ENCODE measurements at places on chromosomes 11 and 22. TPM values are rescaled to one million over a fixed set of nuclear protein-coding genes. Genes with fewer than 3 reads are reported as not detected.

DNA sequence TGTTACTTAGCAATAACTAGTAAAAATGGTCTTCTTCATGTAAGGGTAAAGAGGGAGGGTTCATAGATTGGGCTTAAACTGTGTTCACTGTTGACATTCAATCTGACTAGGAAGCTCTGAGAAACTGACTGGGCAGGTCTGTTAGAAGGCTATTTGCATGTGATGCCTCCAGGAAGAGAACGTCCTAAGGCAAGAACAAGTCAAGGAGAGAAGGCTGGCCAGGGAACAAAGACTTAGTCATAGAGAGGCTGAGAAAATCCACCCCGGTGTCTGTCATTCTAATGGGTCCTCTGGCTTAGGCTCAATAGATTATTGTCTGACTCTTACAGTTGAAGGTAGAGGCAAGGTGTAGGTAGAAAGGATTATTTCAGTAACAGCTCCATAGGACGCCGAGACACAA, 50.3 kb upstream of the CD44 start:
- H3K27me3 ChIP-seq, result no peaks in the 10 kb centered on the region
- H3K36me3 ChIP-seq, result no peaks in the 10 kb centered on the region
- H3K4me3 ChIP-seq, result no peak overlapping the region
- no peak for DNase-seq

GRCh38 chr11:110184456-110184855, 91.3 kb downstream of the ZC3H12C start:
- H3K4me3 ChIP-seq, result no peak overlapping the region
- H3K27me3 ChIP-seq, result no peaks in the 10 kb centered on the region
- no peaks in the 10 kb centered on the region for H3K36me3 ChIP-seq
- DNase-seq, result no peak
- H3K27ac ChIP-seq, result no peak overlapping the region
- H3K4me1 ChIP-seq, result no peaks in the 10 kb centered on the region

GRCh38 chr22:23675502-23676415, 15.1 kb upstream of the RGL4 start:
- H3K27ac ChIP-seq, result no peak overlapping the region
- H3K27me3 ChIP-seq, result no peaks in the 10 kb centered on the region
- H3K36me3 ChIP-seq, result no peaks in the 10 kb centered on the region
- no peak overlapping the region for H3K4me3 ChIP-seq
- no peaks in the 10 kb centered on the region for H3K4me1 ChIP-seq

- no peaks in the 10 kb centered on the region for H3K36me3 ChIP-seq
- no peaks in the 10 kb centered on the region for H3K4me1 ChIP-seq
- no peaks in the 10 kb centered on the region for H3K27me3 ChIP-seq
- H3K27ac ChIP-seq, result no peak overlapping the region
- no peak for DNase-seq
Measured at GRCh38 chr11:16262645-16262955, 93.7 kb downstream of the SOX6 start.

- H3K27me3 ChIP-seq, result no peaks in the 10 kb centered on the region
- DNase-seq, result peak; percentile 42
- H3K4me1 ChIP-seq, result peaks cover 18% of the 10 kb centered on the region
- H3K4me3 ChIP-seq, result peak overlapping the region; percentile 86
- H3K27ac ChIP-seq, result peak overlapping the region; percentile 61
Measured at GRCh38 chr11:57514538-57515331, 767 bp downstream of the SLC43A1 start.

DNA sequence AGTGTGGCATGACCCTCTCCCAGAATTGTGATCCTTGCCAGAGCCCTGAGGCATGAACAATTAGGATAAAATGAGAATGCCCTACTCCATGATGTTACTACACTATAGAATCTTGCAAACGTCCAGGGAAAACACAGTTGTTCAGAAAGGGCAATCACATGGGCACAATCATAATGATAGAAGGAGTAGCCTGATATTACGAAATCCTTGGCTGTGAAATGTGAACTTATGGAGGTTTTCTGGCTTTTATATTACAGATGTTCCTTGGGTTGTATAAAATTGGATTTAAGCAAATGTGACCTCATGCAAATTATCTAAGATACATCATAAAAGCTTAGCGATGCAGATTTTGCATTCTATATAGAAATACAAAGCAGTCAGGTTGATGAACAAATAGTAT, 29.4 kb upstream of the TPH1 start:
- no peak overlapping the region for H3K27ac ChIP-seq
- H3K4me1 ChIP-seq, result no peaks in the 10 kb centered on the region
- H3K36me3 ChIP-seq, result peaks cover 5% of the 10 kb centered on the region
- no peak for DNase-seq
- H3K27me3 ChIP-seq, result no peaks in the 10 kb centered on the region
- no peak overlapping the region for H3K4me3 ChIP-seq

APOL4 gene
- total RNA-seq, result 0.42 TPM

HTR3A gene
- total RNA-seq, result not detected

- H3K4me1 ChIP-seq, result no peaks in the 10 kb centered on the region
- H3K4me3 ChIP-seq, result no peak overlapping the region
- no peaks in the 10 kb centered on the region for H3K36me3 ChIP-seq
- no peaks in the 10 kb centered on the region for H3K27me3 ChIP-seq
- DNase-seq, result no peak
Measured at GRCh38 chr11:76701294-76702040, 30.9 kb upstream of the LRRC32 start.

DNA sequence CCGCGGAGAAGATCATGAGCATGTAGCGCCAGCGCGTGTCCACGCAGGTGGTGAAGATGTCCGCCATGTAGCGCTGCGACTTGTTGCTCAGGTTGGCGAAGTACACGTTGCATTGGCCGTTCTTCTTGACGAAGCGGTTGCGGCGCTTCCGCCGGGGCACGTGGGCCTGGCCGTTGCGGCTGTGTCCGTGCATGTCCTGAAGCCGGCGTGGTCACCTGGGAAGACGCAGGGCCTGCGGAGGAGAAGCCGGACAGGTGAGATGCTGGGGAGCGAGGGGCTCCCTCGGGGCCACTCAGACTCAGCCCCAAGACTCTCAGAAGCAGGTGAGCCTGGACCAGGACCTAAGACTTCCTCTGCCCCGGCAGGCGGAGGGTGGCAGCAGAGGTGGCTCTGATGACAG, 27.1 kb downstream of the KCNJ4 start:
- no peaks in the 10 kb centered on the region for H3K36me3 ChIP-seq
- H3K27me3 ChIP-seq, result no peaks in the 10 kb centered on the region
- no peak overlapping the region for H3K27ac ChIP-seq
- no peak for DNase-seq
- H3K4me1 ChIP-seq, result no peaks in the 10 kb centered on the region
- no peak overlapping the region for H3K4me3 ChIP-seq

IMMP1L gene
- 22.1 TPM for total RNA-seq

DNA sequence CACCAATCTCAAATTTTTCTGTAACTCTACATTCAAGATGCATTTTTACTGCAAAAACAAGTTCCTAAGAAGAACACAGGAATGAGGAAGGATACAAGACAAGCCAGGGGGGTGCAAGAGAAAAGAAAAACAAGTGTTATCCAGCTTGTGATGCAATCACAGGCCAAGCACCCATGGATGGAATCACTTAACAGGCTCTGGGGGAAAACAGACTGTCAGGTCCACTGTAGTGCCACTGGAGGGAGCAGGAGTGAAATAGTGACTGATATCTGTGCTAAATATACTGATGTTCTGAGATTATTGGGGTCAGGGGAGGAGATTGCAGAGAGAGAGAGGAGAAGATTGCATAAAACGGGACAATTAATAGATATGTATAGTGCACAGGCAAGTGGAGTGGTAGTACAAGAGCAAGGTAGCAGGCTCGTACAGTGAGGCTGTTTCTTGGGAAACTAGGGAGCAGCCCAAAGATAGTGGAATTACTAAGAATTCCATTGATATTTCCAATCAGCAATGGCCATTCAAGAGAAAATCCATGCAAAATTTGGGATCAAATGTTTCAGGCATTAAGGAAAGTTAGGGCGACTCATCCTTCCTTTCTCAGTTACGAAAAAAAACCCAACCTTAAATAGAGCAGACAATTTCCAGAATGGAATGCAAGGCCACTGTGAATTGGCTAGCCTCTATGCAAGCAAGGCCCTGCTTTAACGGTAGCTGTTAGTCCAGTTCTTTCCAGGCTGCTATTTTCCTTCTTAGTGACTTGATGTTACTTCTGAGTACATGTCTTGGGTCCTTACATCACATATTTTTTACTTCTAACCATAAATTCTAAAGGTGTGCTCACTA, 52.2 kb upstream of the CEP126 start:
- H3K27ac ChIP-seq, result no peak overlapping the region
- H3K4me3 ChIP-seq, result no peak overlapping the region
- H3K4me1 ChIP-seq, result no peaks in the 10 kb centered on the region
- no peak for DNase-seq

DNA sequence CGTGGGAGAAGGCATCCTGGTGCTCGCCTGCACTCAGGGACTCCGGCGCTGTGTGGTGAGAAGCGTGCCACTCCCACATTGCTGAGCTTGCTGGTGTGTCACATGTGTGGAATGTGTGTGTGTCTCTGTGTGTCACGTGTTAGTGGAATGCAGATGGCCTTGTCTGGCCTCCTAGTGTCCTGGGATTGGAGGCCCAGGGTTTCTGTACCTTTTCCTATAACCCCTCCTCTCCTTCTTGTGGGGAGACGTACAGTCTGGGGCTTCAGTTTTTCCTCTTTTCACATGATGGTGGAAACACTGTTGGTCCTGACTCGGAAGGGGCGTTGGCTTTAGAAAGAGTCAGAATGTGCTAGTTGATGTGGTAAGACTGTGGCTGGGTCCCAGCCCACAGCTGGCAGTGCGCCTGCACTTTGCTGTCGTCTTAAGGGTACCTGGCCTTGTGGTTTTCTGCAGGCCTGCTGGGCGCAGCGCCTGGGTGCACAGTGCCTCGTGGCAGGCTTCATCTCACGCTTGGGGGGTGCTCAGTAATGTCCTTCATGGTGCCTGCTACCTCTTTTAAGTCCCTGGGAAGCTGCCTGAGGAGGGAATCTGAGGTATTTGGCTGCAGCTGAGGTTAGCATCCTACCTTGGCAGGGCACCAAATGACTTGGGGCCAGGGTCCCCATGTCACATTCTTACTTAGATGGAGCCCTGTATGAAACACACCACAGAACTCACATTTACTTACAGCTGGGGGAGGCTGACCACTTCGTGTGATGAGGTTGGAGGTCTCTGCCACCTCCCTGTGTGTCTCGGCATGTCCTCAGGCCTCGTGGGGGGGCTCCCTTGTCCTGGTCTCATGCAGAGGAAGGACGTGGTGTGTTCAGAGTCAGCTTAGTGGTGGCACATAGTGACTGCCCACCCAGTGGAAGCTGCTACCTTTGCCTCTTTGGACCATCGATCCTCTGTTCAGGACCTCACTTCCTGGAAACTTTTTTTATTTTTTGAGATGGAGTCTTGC, 61.9 kb downstream of the MED15 start:
- DNase-seq, result peak; percentile 77
- H3K27me3 ChIP-seq, result no peaks in the 10 kb centered on the region
- peak overlapping the region; percentile 57 for H3K4me3 ChIP-seq
- H3K27ac ChIP-seq, result peak overlapping the region; percentile 26
- peaks cover 72% of the 10 kb centered on the region for H3K36me3 ChIP-seq

AHNAK gene
- 193 TPM for total RNA-seq

DNA sequence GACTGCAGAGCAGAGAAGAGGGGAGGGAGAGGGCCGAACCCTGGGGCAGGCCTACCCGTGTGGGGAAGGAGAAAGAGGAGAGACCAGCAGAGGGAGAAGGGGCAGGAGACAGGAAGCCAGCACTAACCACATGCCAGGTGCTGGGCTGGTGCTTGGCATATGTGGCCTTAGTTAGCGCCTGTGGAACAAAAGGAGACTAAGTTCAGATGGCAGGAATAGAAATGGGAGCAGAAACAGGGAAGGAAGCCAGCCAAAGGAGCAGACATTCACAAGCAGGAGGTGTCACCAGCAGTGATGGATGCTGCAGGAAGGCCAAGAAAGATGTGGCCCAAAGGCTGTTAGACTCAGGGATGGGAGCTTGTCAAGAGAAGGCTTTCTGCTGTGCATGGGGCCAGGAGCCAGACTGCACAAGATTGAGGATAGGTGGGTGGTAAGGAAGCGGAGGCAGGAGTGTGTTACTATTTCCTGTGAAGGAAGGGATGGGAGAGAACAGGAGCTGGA, 26.7 kb downstream of the TREH start:
- H3K27ac ChIP-seq, result no peak overlapping the region
- H3K4me3 ChIP-seq, result no peak overlapping the region
- no peak for DNase-seq
- H3K36me3 ChIP-seq, result no peaks in the 10 kb centered on the region
- no peaks in the 10 kb centered on the region for H3K27me3 ChIP-seq
- no peaks in the 10 kb centered on the region for H3K4me1 ChIP-seq

- H3K4me3 ChIP-seq, result no peak overlapping the region
- H3K4me1 ChIP-seq, result no peaks in the 10 kb centered on the region
- no peaks in the 10 kb centered on the region for H3K36me3 ChIP-seq
- DNase-seq, result no peak
- no peak overlapping the region for H3K27ac ChIP-seq
Measured at GRCh38 chr11:17489751-17490150, 13.1 kb upstream of the ABCC8 start.

KRTAP5-8 gene
- total RNA-seq, result not detected

- no peaks in the 10 kb centered on the region for H3K4me1 ChIP-seq
- no peaks in the 10 kb centered on the region for H3K27me3 ChIP-seq
- no peak overlapping the region for H3K4me3 ChIP-seq
- no peak overlapping the region for H3K27ac ChIP-seq
- no peaks in the 10 kb centered on the region for H3K36me3 ChIP-seq
Measured at GRCh38 chr11:95245581-95245980, 14.6 kb upstream of the SESN3 start.

GRCh38 chr11:122663764-122664163, 8.2 kb downstream of the UBASH3B start:
- H3K27ac ChIP-seq, result no peak overlapping the region
- H3K4me3 ChIP-seq, result no peak overlapping the region
- DNase-seq, result no peak
- no peaks in the 10 kb centered on the region for H3K27me3 ChIP-seq

DNA sequence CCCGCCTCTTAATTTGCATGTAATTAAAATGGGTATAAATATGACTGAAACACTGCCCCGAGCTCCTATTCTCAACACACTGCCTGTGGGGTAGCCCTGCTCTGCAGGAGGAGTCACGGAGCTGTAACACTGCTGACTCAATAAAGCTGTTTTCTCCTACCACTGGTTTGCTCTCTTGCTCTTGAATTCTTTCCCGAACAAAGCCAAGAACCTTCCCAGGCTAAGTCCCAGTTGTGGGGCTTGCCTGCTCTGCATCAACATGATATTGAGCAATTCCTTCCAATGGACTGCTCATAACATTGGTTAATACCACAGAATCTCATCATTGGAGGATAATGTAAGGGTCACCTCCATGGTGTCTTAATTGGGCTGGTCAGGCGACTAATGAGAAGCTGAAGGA, 114.4 kb downstream of the FBXO7 start:
- DNase-seq, result no peak
- no peaks in the 10 kb centered on the region for H3K4me1 ChIP-seq
- no peaks in the 10 kb centered on the region for H3K36me3 ChIP-seq
- no peak overlapping the region for H3K4me3 ChIP-seq
- H3K27me3 ChIP-seq, result no peaks in the 10 kb centered on the region

GRCh38 chr11:11409901-11410300, 56.9 kb upstream of the CSNK2A3 start:
- H3K27ac ChIP-seq, result no peak overlapping the region
- H3K27me3 ChIP-seq, result no peaks in the 10 kb centered on the region
- no peaks in the 10 kb centered on the region for H3K4me1 ChIP-seq
- DNase-seq, result no peak

GRCh38 chr11:6646576-6646917, 9.1 kb downstream of the DCHS1 start:
- H3K4me3 ChIP-seq, result peak overlapping the region; percentile 40
- H3K27me3 ChIP-seq, result no peaks in the 10 kb centered on the region
- H3K36me3 ChIP-seq, result no peaks in the 10 kb centered on the region
- peaks cover 62% of the 10 kb centered on the region for H3K4me1 ChIP-seq
- H3K27ac ChIP-seq, result no peak overlapping the region

- DNase-seq, result no peak
- no peaks in the 10 kb centered on the region for H3K4me1 ChIP-seq
- no peaks in the 10 kb centered on the region for H3K27me3 ChIP-seq
- H3K36me3 ChIP-seq, result no peaks in the 10 kb centered on the region
- H3K27ac ChIP-seq, result no peak overlapping the region
Measured at GRCh38 chr11:106156290-106156937, 79.0 kb downstream of the AASDHPPT start.

ALDH3B2 gene
- total RNA-seq, result not detected

SCUBE1 gene
- 0.33 TPM for total RNA-seq

Measured in CD8-positive, alpha-beta memory T cell (primary cell).